ENCODE measurements at places on chromosomes 7 and 10. TPM values are rescaled to one million over a fixed set of nuclear protein-coding genes. Genes with fewer than 3 reads are reported as not detected.
A peak's percentile ranks its signal among the peaks of the same experiment; 100 is the strongest.

The PRKCQ gene
- 0.33 TPM for total RNA-seq

The ENKUR gene
- total RNA-seq: 0.13 TPM

The AUTS2 gene
- total RNA-seq: 0.28 TPM

The ELN gene
- total RNA-seq: 0.20 TPM

The SPDYE6 gene
- not detected for total RNA-seq

The CDC123 gene
- 208 TPM for total RNA-seq

The TMEM225B gene
- not detected for total RNA-seq

The IFIT1B gene
- not detected for total RNA-seq

The PAPOLB gene
- total RNA-seq: 0.04 TPM

The ESYT2 gene
- 61.3 TPM for total RNA-seq

- DNase-seq: no peak
Observed at GRCh38 chr10:87757685-87758084, 60.3 kb downstream of the ATAD1 start.

DNA sequence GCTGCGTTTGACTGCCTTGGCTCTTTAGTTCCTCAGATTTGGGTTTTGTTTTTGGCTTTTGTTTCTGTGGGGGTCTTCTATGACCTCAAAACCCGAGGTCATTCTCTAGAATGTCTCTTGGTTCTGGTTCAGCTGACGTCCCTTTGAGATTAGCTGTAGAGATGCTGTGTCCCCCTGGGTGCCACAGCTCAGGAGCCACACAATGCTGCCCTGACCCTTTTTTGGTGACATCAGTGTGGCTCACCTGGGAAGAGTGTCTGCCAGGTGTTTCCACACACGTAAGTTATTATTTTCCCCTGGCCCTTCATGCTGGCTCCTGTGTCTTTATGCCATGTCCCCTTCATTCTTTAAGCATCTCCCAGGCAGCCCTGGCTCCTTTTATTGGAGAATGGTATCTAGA lies 89.8 kb upstream of the DDC start:
- DNase-seq: no peak

- no peak for DNase-seq
Observed at GRCh38 chr10:126500185-126500584, 111.9 kb upstream of the ADAM12 start.

- DNase-seq: peak; percentile 58
Observed at GRCh38 chr7:117157241-117158209, 165.3 kb downstream of the WNT2 start.

GRCh38 chr7:19522486-19522885 lies 186.4 kb downstream of the POLR1F start:
- no peak for DNase-seq

GRCh38 chr7:85464042-85464651 lies 277.3 kb upstream of the SEMA3D start:
- no peak for DNase-seq

GRCh38 chr10:131891196-131891928 lies 9.4 kb upstream of the PPP2R2D start:
- DNase-seq: no peak

- no peak for DNase-seq
Observed at GRCh38 chr10:133466683-133467275, 13.0 kb downstream of the SCART1 start.

GRCh38 chr7:29538389-29538788 lies 25.2 kb upstream of the PRR15 start:
- no peak for DNase-seq

DNA sequence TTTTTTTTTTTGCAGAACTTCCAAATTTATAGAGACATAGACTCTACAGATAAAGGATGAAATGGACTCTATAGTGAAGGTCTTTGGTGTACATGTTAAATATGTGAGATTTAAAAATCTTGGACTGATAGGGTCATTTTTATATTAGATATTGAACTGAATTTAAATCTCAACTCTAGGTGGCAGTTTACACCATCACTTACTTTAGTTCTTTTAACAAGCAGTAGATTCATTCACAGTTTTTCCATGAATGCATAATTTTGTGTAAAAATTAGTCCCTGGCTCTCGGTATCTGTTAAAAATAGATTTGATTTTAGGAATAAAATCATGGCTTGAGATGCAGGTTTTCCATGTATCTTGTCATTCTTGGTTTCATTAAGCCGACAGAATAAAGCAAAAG lies 31.1 kb upstream of the SNX13 start:
- DNase-seq: no peak

DNA sequence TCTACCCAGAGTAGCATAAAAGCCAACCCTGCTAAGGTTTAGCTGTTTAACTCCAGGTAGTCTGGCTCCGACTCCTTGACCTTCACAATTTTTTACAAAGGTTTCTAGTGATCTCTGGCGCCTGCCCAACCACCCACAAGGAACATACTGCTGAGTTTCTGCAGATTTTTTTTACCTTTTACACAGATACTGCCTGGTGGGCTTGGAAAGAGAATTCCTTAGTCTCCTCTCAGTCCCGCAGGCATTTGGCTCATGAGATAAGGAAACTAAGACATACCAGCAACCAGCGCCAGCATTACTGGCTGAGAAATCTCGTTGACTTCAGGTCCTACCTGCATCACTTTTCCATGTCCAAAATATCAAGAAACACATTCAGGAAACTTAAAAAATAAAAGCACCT lies 51.1 kb upstream of the LYZL1 start:
- no peak for DNase-seq

- DNase-seq: no peak
Observed at GRCh38 chr10:91513598-91514424, 103.7 kb downstream of the HECTD2 start.

DNA sequence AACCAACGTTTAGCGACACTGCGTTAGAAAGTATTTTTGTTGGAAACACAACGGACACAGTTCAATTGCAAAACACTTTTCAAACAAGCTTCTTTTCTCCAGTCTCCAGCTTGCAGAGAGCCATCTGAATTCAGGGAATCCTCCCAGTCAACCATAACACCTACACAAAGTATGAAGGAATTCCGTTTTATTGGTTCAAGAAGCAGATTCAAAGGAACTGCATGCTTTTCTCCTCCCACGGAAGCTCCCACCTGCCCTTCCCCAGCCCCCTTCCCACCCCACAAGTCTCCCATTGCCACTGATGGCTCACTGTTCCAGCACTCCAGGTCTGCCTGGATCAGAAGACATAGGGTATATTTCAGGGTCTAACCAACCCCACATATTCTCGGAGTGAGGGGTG lies 190.6 kb upstream of the TCF7L2 start:
- DNase-seq: no peak

DNA sequence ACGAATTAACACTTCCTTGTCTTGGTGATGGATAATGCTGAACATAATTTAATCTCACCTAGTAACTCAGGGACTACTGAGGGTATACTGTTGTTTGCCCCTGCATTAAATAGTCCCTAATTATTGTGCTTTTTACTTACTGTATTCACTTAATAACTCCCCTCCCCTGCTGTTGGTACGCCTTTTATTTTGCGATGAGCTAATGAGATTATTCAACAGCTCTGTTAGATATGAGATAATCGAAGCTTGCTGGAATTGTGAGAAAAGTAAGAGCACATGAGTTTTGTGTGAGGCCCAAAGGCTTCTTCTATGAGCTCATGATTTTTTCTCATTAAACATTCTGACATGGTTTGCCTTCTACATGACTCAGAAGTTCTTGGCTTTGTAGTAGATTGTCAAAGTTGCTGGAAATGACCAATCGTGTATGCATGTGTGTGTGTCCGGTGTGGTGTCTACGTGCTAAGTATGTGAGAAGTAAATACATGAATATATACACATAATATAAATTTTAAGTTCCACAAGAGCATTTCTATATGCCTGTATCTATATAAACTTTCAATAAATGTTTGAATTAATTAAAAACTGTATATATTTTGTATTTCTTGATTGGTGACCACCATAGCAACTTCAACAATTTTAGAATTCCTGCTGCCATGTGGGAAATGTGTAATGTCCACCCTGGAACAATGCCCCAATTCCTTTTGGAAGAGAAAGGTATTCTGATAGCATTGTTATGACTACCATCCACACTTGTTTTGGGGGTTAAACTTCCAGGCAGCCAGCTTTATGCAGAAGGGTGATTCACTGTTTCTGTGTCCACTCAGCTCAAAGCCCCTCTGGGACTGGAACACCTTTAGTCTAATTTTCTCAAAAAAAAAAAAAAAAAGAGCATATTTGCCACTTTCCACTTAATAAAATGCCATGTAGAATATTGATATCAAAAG lies 106.2 kb downstream of the SAMD9 start:
- DNase-seq: peak; percentile 91

DNA sequence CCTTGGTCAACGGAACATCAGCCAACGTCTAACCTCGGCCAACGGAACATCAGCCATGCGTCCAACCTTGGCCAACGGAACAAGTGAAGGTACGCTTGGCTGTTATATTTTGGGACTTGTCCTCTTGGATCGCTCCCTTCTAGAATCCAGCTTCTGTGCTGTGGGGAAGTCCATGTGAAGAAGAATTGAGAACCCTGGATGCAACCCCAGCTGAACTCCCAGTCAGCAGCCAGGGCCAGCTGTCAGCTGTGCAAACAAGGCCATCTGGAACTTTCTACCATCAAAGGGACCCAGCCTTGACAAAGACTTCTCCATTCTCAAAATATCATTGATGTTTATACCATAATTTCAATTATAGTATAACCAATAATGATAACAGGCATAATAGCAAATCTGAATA lies 43.3 kb upstream of the ITGA8 start:
- DNase-seq: no peak

DNA sequence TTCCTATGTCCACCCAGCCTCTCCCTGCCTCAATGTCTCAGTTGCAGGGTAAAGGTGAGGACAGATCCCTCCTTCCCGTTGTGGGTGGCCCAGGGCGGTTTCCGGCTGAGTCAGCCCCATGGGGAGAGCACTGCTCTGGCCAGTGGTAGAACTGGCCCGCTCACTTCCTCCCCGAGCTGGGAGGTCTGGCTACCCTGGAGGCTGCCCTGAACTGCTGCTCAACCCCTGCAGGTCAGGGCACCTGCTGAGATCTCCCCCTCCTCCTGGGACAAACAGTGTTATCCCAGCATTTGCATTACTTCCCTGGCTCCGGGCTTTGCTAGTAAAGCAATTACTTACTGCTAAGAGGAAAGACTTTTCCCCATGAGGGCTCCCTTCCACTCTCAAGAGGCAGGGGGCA lies 21.4 kb upstream of the IMPDH1 start:
- DNase-seq: no peak

GRCh38 chr7:97064972-97065587 lies 40.4 kb upstream of the DLX5 start:
- peak; percentile 3 for DNase-seq

GRCh38 chr7:86939197-86939814 lies 120.1 kb downstream of the ELAPOR2 start:
- DNase-seq: peak; percentile 43

DNA sequence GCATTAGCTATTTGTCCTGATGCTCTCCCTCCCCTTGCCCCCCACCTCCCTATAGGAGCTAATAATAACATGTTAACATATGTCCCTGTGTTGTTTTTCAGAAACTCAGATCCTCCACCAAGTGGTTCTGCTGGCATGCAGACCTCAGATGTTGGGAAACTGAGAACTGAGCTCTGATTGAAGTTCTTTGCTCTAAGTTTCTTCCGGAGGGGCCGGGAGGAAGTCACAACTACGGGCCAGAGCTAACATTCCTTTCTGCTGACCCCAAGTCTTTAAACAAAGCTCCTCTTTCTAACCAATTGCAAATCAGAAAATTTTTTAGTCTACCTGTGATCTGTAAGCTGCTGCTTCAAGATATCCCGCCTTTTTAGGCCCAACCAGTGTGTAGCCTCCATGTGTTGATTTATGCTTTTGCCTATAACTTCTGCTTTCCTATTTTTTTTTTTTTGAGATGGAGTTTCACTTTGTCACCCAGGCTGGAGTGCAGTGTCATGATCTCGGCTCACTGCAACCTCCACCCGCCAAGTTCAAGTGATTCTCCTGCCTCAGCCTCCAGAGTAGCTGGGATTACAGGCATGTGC lies 66.6 kb downstream of the LYZL1 start:
- no peak for DNase-seq

DNA sequence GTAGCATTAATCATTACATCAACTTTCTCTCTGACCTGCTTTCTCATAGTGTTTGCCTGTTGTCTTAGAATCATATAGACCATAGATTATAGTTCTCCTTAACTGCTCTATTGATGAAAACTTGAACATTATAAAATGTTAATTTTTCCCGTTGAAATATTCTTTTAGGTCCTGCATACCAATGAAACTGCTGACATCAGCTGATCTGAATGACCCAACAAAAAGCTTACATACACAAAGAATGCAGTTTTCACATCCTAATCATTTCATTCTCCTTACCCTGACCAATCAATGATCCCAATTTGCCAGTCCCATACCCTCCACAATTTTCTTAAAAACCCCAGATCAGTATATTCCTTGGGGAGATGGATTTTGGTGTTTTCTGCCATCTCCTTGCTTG lies 302.9 kb upstream of the MBL2 start:
- no peak for DNase-seq

DNA sequence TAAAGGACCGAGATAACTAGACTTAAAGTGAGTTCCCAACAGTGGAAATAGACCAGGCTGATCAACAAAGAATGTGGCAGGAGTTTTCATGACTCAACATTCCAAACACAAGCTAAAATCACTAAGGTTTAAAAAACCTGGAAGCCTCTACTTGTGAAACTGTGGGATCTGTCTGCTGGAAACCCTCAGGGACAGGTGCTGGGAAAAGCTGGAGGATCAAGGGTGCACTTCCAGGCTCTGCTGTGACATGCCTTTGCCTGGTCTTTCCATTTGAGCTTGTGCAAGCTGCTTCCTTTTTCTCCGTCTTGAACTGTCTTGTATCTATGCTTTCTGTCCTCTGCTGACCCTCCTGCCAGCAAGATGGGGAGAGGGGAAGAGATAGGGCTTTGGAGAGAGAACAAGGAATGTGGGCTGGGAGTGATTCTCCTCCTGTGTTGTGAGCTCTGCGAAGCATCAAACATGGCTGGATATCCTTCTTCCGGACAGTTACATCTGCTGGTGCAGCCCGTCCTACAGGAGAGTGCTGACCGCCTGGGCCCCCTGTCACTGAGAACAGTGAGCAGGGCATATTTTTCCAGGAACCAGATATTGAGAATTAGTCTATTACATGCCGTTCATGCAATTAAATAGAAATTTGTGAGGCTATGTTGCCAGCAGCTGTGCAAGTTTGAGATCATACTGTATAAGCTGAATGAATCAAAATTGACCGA lies 25.5 kb downstream of the ARHGAP22 start:
- no peak for DNase-seq

DNA sequence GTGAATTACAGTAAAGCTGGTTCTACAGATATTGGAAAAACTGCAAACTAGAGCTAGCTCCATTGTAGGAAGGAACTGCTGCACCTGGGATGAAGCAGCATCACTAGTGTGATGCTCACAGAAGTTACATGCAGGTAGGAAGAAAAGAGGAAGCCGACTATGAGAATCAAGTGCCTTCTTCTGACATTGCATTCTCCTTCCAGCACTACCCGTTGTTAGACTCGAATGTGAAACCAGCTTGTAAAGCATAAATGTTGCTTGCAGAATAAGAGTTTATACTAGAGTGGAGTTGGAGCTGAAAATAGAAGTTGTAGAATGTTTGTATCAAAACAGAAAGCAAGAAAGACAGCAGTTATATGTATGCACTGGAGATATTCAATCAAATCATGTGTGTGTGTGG lies 49.9 kb downstream of the TRIM24 start:
- no peak for DNase-seq

All from pulmonary artery endothelial cell (primary cell).